ENCODE measurements at places on chromosomes 2 and 18.

DNA sequence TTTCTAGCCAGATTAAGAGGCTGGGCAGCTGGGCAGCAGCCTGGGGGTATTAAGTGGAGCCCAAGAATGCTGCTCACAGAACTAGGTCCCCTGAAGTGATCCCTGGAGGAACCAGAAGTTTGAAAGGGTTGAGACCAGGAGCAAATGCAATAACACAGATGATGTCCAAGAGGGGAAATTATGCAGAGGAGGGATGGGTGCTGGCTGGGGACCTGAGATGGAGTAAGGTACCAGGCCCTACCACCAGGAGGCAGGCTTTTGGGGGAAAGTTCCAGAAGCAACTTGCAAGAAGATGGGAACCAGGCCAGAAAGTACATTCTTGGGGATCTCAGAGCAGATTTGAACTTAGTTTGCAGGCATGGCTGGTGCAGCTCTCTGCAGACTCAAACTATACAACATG lies 175.1 kb downstream of the NCK2 start:
- DNase-seq = peak; percentile 56

- DNase-seq = no peak
These were observed 131.6 kb upstream of the FN1 start for GRCh38 chr2:215567504-215567903.

DNA sequence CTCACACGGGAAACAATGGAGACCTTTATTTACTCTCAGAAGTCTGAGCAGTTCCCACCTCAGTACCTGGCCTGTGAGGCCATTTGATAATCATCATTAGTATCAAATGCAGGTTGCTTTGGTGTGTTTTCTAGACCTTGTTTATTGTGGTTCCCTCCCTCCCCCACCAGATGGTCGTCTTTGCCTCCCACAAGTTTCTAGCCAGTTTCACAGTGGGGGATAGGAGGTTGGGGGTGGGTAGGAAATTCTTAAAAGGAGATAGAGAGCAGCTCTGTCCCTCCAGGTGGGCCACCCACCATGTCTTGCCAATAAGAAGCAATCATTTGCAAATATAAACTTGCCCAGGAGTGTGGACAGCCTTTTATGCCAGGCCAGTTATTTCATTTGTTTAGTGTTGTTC lies 31.3 kb downstream of the SETBP1 start:
- DNase-seq = no peak

- DNase-seq = no peak
These were observed 39.3 kb downstream of the C1QL2 start for GRCh38 chr2:119119076-119119785.

- no peak for DNase-seq
These were observed 21.9 kb downstream of the HJURP start for GRCh38 chr2:233832414-233832813.

- DNase-seq = no peak
These were observed 489.6 kb downstream of the PTPRM start for GRCh38 chr18:8056723-8057122.

- DNase-seq = no peak
These were observed 221.1 kb downstream of the INSIG2 start for GRCh38 chr2:118309257-118309945.

GRCh38 chr2:231475965-231476364 lies 11.7 kb upstream of the NCL start:
- DNase-seq = no peak

DNA sequence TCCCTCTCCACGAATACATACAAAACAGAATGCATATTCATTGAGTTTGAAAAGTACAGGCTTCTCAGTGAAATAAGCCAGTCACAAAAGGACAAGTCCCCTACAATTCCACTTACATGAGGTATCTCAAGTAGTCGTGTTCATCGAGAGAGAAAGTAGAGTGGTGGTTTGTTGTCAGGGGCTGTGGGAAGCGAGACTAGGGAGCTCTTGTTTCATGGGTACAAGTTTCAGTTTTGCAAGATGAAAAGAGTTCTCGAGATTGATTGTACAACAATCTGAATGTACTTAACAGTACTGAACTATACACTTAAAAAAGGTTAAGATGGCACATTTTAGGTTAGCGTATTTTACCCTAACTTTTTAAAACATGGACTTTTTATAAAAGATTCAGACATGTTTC lies 71.5 kb upstream of the TTC39C start:
- DNase-seq = peak; percentile 57

- no peak for DNase-seq
These were observed 68.9 kb downstream of the PTRHD1 start for GRCh38 chr2:24724111-24724775.

DNA sequence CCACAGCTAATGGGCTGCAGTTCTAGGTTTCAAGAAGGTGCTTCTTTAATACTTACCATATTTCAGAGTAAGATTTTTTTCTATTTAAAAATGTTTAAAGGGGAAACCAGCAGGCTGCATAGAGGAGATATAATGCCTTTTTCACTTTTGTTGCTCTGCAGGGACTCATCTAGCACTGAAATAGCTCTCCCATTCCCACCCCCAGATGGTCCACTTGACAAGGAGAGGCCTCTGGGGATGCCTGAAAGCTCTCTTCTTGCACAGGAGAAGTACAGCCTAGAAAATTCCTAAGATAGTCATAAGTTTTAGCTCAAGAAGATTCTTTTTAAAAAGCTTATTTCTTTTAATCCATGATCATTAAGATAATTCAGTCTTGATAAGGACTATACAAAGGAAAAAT lies 126.4 kb downstream of the CDH2 start:
- DNase-seq = no peak

DNA sequence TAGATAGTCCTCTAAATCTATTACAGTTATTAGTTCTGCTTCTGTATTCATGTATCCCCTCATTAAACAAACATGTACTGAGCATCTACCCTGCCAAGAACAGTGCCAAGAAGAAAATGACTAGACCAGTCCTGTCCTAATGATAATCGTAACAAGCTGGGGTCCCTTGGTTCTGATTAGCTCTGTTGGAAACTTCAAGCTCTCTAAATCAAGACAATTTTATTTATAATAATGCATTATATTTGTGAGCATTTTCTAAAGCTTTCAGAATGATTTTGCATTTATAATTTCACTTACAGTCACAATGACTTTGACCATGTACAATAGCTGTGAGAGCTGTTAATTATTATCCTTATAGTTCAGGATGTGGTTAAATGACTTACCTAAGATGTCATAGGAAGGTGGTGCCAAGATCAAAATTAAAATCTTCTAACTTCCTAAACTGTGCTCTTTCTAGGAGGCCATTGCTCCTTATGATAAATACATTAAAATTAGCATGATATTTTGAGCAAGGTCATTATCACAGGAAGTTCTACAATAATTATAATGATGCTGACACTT lies 336.5 kb upstream of the SLC39A10 start:
- DNase-seq = no peak

DNA sequence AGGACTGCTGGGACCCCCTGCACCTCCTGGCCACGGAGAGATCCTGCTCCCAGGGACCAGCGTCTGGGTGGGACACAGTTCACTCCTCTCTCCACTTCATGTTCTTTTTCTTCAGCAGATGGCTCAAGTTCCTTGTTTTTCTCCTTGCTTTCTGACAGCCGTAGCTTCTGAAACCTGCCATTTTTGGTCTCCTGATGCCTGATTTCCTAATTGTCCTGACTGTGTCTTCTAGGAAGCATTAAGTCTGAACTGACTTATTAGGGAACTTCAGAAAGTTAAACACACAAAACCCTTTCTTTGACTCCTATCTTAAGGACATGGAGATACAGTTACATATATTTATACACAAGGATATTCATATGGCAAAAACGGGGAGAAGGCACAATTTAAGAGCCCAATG lies 22.7 kb downstream of the CNNM4 start:
- no peak for DNase-seq

GRCh38 chr2:234745347-234745746 lies 206.5 kb upstream of the SH3BP4 start:
- no peak for DNase-seq

DNA sequence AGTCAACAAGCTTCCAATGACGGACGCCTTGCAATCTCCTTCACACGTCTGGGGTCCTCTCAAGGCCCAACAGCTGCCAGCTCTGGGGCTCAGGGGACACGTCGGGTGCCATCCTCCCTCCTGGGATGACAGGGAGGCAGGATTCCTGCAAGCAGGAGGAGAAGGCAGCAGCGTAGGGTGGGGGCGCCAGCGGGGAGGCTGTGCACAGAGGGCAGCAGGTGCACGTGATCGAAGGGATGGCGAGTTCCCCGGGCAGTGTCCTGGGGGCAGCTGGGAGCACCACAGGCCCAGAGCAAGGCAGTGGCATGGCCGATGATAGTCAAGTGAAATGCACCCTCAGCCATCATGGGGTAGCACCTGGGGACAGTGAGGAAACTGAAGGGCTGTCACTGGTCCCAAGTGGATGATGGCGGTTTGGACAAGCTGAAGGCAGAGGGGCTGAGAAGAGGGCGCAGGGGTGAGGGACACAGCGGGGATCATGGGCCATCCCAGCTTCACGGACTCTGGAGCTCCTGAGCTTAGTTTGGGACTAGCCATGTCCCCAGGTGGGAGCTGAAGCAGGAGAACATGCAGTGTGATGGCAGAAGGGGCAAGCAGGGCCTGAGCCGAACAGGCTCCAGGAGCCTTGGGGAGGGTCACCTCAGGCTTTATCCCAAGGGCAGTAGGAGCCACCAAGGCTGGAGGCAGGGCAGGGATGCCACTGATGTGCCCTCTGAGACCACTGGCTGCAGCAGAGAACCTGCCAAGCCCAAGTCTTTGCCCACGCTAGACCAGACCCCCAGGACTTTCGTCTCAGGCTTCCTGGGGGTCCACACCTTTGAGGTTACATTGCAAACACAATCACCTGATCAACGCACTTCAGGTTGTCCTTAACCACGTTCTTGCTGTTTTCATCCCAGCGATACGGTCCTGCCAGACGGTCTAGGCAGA lies 16.3 kb upstream of the SNED1 start:
- no peak for DNase-seq

DNA sequence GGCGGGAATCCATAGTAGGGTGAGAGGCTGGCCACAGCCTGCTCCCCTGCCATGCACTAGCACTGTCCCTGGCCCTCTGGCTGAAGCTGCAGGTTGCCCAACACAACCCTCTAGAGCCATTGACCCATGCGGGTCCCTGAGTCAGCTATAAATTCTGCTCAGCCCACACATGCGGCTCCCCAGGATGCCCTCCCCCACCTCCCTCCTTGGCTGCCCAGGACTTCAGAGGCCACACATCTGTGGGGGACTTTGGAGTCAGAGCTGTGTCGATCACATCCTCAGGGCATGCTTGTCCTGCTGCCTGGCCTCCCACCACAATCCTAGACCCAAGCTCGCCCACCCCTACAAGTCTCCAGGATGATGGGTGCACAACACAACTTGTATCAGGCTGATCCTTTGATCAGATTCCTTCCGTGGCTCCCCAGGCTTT lies 97.0 kb downstream of the TFCP2L1 start:
- DNase-seq = no peak

- peak; percentile 59 for DNase-seq
These were observed 84.6 kb downstream of the NRP2 start for GRCh38 chr2:205766779-205767359.

GRCh38 chr18:32769071-32769585 lies 3.7 kb downstream of the KLHL14 start:
- DNase-seq = no peak

- DNase-seq = no peak
These were observed 75.1 kb downstream of the PLEKHM3 start for GRCh38 chr2:207950063-207950760.

GRCh38 chr18:65414501-65414900 lies 336.3 kb upstream of the CDH7 start:
- no peak for DNase-seq

DNA sequence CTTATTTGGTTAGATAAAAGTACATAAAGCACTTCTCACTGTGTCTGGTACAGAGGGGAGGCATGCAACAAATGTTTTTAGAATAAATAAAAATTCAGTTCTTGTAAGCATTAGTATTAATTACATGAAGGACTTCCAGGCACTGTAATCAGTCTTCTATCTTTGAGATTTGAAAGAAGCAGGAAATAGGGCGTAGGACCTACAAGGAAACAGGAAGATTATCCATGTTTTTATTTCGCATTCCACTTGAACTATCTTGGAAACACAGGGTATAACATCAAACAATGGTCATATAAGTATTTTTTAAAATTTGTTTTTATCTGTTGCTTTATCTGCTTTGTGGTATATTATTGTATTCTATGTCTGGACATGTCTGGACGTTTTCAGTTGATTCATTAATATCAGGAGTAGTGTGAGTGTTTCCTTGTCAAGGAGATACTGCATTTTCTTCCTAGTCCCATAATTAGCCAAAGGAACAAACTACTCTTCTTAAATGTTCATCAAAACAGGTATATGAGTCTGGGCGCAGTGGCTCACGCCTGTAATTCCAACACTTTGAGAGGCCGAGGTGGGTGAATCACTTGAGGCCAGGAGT lies 32.5 kb downstream of the BMPR2 start:
- no peak for DNase-seq

DNA sequence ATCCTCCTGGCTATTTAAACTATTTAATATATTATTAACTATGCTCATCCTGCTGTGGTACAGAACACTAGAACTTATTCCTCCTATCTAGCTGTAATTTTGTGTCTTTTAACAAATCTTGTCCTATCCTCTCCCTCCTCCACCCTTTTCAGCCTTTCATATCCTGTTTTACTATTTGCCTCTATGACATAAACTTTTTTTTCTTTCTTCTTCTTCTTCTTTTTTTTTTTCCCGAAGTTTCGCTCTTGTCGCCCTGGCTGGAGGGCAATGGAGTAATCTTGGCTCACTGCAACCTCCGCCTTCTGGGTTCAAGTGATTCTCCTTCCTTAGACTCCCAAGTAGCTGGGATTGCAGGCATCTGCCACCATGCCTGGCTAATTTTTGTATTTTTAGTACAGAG lies 201.5 kb downstream of the LPIN1 start:
- no peak for DNase-seq

- DNase-seq = no peak
These were observed 14.5 kb upstream of the SULT1C4 start for GRCh38 chr2:108363024-108363907.

DNA sequence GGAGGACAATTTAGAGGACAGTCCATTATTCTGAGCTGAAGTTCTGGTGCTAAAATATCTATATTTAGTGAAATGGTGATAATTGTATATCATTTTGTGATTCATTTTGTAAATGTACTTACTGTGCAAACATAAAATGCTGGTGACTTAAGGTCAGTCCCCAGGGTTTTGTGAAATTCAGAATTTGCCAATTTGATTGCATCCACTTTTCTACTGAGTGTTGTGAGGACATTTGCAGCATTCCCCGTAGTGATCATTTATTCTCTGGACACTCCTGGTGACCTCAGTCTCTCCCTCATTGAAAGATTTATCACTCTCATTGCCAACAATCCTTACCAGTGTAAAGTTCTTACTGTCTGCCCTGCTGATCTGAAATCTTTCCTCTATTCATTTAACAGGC lies 98.2 kb downstream of the SOCS6 start:
- DNase-seq = no peak

Measured in stimulated activated CD4-positive, alpha-beta T cell treated with anti-CD3 and anti-CD28 coated beads, Interleukin-4, amount 100 ng/mL, for 24 hours (primary cell).